ENCODE measurements at places on chromosomes 5 and 9.

DNA sequence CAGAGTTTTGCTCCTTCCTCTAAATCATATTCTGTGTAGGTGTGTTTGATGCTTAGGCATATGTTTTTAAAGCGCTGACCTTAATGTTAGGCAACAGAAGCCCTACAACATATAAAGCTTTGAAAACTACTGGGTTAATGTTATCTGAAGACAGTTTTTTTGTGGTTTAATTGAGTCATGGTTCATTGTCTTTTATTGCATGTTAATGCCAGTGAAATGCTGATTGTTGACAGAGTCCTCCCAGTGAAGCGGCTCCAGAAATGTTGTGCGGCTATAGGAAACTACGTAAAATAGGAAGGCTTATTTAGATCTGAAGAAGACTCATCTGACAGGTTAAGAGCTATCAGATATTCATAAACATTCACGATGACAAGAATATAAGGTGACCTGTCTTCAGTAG lies 424.6 kb downstream of the CCDC171 start:
- DNase-seq = no peak

DNA sequence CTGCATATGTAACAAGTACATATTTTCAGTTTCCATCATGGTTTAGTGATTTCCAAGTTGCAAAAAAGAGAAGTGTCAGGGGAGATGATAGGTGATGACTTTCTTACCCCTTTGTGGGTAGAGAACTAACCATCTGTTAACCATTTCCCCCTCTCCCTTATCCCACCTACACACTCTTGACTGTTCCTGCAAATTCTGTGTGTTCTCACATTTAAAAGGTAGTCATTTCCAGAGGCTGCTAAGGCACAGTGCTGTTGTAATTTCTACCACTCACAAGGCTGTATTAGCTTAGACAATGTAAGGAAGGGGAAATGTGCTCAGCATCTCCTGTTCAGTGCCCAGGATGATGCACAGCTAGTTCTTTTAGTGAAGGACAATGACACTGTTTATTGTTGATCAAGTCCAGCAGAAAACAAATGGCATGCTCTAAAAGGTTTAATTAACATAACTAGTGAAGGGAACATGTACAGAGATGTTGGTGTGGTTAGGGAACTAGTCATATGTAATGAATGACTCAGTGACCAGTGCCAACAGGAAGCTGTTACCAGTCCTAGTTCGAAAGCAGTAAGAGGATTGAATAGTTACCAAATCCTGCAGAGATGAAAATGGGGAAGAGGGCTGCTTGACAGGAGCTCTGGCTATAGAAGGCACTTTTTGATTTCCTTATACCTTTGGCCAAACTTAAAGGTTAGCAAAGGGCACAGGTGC lies 165.1 kb downstream of the PLK2 start:
- no peak for DNase-seq

GRCh38 chr5:181243018-181243563 lies 615 bp downstream of the RACK1 start:
- no peak for DNase-seq

DNA sequence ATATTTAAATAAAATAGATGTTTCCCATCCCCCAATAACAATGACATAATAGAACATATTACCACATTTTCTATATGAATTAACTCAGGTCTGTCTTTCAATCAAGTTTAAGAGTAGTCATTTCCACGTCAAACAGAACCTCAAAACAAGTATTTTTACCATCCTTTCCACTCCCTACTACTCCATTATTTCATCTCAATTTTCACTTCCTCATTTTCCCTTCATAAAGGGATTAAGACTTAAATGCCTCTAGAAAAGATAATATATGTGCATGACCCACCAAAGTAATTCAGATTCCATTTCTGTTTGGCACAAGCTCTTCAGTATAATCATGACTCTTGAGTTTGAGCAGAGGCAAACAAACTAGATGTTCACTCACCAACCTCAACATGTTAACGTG lies 40.4 kb downstream of the ELOVL7 start:
- DNase-seq = no peak

GRCh38 chr9:126144603-126145456 lies 181.8 kb upstream of the MVB12B start:
- DNase-seq = no peak

DNA sequence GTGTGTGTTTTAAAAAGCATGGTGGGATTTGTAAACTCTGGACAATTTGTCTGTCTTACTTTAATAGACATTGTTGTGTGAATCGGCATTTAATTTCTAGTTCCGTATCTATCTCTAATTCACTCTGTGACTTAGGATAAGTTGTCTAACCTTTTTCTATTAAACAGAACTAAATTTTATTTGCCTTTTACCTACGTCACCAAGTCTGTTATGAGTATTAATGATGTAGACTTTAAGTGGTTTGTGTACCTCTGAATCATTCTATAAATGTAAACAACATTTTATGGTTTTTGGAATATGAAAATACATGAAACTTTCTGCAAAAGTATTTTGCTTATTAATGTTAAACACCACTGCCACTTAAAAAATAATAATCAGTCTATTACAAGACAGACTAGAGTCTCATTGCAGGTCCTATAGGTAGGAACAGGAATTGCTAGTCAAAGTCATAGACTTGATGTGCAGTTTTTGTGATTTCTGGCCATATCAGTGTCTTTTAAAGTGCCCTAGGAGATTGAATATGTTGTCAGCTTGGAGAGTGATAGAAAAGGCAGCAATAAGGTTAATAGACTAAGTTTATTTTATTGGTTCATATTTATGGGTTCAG lies 5.6 kb downstream of the RBM27 start:
- DNase-seq = no peak

DNA sequence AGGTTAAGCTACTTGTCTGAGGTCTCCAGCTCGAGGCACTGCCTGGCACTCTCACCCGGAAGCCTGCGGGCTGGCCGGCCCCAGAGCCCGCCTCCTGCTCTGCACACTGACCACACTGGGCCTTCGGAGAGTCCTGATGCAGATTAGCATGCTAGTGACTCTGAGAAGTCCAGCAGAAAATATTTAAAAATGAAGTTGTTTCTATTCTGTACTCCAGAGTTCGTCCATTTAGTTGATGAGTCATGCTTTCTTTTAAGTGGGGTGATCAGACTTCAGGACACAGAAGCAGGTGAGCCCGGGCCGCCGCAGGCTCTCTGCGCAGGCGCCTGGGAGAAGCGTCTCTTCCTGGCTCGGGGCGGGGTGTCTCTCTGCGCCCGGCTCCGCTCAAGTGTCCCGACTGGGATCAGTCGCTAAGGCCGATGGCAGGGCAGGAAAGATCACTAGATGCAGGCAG lies 32.5 kb downstream of the FAM240B start:
- DNase-seq = peak; percentile 19

DNA sequence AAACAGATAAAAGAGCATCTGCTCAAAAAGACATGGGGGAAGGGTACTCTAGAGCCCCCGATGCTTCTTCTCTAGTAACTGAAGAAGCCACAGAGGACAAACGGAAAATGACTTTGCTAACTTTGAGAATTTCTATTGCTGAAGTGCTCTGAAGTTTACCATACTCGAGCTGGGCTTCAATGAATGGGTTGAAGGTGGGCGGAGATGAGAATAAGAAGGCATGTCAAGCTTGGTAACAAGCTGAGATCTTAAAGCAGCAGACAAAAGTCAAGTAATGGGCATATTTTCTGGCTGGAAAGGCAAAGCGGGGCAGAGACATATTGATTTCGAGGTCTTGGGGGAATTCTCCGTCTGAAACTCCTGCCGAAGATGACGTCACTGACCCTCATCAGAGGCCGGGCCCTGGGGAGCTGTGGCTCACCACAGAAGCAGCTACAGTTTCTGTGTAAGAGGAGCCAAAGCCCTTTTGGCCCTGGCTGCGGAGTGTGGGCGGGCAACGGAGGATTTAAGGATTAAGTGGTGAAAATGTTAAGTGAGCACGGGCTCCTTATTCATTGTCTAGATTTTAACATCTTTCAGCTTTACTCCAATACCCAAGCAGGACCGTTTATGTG lies 115.8 kb upstream of the SLIT3 start:
- no peak for DNase-seq

- no peak for DNase-seq
Observed at GRCh38 chr9:104313396-104314110, 190.5 kb upstream of the OR13F1 start.

DNA sequence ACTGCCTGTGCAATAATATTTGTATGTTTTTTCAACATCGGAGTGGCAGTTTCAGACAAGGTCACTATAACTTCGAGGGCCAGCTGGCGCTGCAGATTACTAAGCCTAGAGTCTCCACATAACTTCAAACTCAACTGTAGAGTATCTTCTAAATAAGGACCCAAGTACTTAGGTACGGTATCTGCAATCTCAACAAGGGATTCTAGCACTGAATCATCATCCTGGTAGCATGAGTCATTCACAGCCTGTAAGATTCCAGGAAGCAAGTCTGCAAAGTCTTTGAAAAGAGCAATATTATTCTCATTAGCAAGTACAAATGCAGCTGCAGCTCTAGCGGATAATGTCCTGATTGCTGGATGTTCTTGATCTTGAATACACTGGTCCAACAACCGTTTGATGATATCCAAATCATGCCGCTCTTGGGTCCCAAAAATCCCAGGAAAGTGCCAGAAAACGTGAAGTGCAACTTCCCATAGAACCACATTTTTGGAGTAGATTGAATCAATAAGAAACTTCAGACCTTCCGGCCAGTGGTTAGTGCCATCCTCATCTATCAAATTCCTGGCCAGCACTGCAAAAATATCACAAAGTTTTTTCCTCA lies 654 bp downstream of the RANBP6 start:
- DNase-seq = peak; percentile 36

DNA sequence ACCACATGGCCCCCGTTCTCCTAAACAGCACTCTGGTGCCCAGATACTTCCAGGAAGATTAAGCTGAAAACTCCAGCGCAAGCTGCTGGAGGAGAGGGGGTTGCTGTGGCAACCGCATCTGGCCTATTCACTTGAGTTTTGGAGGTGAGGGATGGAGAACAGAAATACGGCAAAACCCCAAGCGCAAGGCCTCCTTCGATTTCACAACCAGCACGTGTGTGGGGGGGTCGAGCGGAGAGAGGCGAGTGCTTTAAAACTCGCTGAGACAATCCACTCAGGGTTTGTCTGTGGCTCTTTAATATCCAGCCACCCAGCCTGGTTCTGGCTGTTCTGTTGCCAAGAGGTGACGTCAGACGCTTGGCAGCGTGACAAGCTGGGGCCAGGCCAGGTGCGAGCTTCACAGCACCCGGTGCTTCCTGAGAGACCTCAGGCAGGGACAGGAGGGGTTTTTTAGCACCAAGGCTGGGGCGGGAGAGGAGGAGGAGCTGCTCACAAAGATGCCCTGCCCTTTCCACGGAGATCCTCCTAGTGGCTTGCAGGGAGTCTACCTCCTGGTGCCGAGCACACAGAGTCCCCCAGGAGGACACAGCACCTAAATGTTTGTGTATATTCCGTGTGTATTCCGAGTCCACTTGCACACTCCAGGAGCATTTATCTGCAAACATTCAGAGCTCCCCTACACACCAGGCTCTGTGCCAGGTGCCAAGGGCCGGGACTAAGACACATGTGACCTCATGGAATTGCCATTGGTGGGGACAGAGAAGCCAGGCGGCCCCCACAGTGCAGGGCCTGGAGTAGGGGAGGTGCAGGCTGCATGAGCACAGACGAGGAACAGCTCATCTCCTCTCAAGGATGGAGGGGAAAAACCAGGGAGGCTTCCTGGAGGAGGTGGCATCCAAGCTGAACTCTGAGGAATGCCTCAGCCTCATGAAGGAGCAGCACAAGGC lies 194.6 kb downstream of the OLFM1 start:
- DNase-seq = no peak

DNA sequence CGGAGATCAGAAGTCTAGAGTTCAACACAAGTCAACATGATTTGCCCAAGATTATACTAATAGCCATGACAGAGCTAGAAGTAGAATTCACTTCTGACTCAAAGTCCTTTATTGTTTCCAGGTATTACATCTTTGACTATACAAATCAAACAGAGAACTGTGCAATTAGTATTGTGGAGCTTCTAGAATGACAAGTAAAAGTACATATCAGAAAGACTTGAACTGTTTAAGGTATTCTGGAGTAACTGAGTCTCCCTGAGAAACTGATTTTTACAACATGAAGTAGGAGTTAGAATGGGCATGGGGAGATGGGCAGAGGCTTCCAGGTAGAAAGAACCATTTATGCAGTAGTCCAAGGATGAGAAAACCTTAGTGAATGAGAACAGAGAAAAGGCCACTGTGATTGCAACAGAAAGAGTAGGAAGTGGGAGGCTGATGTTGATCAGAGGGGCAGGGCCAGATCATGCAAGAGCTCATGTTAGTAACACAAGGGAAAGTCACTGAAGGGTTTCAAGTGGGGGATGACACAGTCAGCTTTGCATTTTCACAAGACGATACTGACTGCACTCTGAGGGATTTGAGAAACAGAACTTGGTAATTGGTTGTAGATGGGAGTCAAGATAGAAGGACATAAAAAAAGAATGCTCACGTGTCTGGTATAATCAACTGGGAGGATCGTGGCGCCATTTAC lies 280.7 kb downstream of the RFX3 start:
- no peak for DNase-seq

DNA sequence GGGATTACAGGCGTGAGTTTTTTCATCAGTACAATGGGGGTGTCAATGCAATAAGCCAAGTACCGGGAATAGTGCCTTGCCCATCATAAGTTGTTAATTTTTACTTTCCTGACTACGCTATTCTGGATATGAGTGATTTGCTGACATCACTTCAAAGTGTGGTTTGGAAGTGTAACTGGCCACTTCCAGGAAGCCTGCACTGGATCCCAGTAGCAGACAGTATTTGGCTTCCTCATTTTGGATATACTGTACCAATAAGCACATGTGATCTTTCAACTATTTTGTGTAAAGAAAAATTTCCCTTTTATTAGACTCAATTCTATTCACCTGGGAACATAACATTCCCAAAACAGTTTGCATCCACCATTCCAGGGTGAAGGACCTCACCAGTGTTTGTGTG lies 417.7 kb upstream of the KLF4 start:
- DNase-seq = no peak

DNA sequence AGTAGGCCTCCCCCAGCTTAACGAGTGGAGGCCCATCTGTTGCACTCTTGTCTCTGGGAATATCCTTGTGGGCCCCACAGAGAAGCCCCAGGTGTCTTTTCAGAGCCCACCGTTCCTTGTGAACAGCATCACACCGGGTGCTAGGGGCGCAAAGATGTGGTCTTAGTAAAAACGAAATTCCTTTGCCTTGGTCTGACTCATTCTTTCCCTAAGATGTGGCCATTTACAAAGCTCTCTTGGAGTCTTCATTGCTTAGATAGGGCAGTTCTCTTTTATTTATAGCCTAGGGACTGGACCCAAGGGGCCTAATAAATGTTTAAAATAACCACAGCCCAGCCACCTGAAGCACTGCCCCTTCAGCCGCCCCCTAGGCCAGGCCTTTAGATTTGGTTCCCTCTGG lies 52.8 kb upstream of the RPL26L1 start:
- no peak for DNase-seq

DNA sequence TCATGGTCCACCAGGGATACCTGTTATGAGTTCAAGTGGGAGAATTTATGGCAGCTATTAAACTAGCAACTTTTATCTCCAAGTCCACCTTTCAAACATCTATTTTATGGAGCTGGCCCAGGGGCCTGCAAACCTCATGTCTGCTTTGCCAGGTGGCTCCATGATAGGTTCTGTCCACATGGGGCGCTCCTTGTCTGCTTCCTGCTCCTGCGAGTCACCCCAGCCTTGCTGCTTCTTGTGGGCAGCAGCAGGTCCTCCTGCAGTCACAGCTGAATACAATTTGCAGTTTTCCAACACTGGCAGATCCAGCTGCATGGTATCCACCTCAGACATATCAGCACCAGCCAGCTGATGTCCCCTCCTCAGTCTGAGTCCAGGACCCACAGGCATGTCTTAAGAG lies 39.6 kb upstream of the FRRS1L start:
- no peak for DNase-seq
